ENCODE measurements at places on chromosomes 6 and 20. TPM values are rescaled to one million over a fixed set of nuclear protein-coding genes. Genes with fewer than 3 reads are reported as not detected.

The TCP11 gene
- not detected for polyA plus RNA-seq

DNA sequence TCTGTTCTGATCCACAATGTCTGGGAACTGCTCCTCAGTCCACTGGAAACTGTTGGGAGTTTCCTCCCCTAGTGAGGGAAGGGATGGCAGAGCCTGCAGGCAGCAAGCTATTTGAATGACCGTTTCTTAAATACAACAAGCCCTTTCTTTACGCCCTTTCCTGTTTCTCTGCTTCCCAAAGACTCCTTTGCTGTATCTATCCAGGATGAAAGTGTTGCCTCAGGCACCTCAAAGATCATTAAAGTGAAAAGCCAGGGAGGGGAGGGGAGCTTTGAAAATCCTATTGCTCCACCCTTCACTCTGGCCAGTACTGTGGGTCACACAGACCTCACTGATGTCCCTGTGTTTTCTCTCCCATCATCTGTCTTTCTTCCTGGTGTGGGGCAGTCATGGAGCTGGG lies 213.1 kb downstream of the RNF144B start:
- no peak for DNase-seq

GRCh38 chr6:106974336-106974998 lies at the start of gene CD24:
CD24 (minus strand) TSS chr6:106974729; CDS start chr6:106974646, 83 bp downstream.
- peak; percentile 57 for DNase-seq

DNA sequence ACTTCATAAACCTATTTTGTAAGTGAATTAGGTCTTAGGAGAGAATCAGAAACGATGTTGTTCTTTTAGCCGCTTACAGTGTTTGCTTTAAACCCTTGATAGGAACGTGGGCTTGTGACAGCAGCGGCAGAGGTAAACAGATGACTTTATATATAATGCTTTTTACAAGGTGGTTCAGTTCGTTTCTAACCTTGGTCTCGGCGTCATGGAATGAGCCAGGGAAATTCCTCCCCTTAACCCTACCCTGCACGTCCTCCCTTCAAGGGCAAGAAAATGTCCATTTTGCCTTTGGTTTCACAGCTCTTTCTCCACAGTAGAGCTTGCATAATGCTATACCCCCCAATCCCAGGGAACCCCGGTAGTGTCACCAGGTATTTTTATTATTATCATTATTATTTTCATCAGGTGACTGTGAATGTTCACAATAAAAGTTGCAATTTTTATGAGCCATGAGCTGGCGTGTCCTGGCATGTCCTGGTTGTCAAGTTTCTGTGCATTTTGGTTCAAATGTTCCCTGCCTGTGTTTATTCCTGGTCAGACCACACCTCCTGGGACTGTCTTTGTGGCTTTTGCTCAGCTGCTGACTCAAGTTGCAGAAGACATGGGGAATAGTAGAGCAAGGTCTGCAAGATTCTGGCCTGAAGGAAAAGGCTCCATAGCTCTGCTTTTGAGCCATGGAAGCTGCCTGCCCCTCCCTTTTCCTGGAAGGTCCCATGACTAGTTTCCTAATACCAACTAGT lies 112.8 kb upstream of the BMP2 start:
- DNase-seq = no peak

The CLIC5 gene
- not detected for polyA plus RNA-seq

The STMND1 gene
- polyA plus RNA-seq = not detected

The PDYN gene
- polyA plus RNA-seq = not detected

GRCh38 chr6:2911171-2911570 lies 8.1 kb upstream of the SERPINB9 start:
- DNase-seq = no peak

DNA sequence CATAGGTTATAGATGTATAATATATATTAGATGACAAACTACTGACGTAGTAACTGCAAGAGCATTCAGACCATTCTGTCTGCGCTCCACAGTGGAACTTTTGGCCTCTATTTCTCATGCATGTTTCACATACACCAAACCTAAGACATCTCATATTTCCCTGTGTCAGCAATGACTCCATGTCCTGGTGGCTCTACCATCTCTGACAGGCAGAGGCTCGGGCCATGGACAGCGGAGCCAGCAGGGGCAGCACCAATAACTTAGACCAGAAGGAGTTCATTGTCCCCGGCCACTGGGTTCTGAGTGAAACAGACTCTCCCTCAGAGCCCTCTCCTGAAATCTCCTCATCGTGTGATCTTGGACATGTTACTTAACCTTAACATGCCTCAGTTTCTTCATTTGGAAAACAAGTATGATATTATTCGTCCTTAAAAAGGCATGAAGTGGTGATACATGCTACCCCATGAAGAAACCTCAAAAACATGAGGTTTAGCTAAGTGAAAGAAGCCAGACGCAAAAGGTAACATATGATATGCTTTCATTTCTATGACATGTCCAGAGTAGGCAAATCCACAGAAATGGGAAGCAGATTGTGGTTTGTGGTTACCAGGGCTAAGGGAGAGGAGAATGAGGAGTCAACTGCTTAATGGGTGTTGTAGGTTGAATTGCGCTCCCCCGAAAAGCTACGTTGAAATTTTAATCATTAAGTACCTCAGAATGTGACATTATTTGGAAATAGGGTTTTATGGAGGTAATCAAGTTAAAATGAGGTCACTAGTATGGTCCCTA lies 564.0 kb upstream of the JARID2 start:
- no peak for DNase-seq

The DNAJC5 gene
- polyA plus RNA-seq = 23.2 TPM

GRCh38 chr6:52306972-52307870 lies 22.7 kb upstream of the MCM3 start:
- no peak for DNase-seq

GRCh38 chr6:37251211-37251780 lies 6.3 kb upstream of the TBC1D22B start:
- DNase-seq = no peak

DNA sequence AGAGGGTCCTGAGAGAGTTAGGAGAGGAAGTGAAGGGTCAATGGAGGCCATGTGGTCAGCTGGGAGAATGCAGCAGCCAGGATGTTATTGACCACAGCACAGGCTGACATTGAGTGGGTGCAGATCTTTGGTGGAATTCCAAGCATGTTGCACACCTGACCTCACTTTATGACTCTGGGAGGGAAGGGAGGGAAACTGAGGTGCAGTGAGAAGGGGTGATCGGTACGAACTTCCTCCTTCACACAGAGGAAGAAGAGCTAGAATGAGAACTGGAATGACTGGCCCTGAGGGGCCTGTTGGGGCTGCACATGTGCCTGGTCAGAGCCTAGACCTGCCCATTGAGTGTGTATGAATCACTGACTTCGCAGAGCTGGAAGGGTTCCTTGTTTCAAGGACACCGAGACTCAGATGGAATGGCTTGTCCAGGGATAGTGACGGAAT lies 9.8 kb downstream of the FAM83D start:
- DNase-seq = no peak

DNA sequence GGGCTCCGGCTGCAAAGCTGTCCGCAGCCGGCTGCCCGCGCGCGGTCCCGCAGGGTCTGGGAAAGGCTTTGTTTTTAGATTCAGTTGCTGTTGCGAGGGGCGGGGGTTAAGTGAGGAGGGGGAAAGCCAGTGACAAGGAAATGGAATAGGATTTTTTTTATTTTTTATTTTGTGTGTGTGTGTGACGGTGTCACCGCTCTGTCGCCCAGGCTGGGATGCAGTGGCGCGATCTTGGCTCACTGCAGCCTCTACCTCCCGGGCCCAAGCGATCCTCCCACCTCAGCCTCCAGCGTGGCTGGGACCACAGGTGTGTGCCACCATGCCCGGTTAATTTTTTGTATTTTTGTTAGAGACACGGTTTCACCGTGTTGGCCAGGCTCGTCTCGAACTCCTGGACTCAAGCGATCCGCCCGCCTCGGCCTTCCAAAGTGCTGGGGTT lies 615 bp upstream of the UBE2J1 start:
- DNase-seq = peak; percentile 6

The FHL5 gene
- polyA plus RNA-seq = not detected

The GSTA4 gene
- polyA plus RNA-seq = 13.3 TPM

The THBD gene
- polyA plus RNA-seq = 19.1 TPM

DNA sequence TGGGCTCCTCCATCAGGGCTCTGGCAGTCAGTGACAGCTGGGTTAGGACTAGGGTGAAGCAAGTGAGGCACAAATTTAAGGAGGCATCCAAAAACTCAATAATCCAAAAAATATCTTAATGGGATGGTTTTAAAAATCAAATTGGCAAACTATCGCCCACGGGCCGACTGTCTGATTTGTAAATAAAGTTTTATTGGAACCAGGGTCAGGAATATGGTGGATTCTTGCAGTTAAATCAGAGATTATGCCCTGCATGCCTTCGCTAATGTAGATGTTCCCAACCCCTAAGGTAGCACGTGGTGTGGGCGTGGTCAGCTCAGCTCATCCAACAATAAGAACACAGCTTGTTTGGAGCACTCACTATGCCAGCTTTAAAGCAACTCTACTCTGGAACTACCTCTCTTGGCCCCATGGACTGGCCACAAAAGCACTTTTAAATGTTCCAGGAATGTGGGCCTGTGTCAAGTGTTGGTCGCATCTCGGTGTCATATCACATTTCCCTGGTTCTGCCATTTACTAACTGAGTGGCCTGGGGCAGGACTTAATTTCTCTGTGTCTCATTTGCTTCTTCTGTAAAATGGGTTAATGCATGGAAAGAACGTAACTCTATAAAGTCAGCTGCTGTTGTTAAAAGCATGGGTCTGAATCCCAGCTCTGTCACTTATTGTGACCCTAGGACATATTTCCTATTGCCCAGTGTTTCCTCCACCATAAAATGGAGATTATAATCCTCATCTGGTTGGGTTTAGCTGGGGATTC lies 7.0 kb downstream of the TP53RK start:
- no peak for DNase-seq

DNA sequence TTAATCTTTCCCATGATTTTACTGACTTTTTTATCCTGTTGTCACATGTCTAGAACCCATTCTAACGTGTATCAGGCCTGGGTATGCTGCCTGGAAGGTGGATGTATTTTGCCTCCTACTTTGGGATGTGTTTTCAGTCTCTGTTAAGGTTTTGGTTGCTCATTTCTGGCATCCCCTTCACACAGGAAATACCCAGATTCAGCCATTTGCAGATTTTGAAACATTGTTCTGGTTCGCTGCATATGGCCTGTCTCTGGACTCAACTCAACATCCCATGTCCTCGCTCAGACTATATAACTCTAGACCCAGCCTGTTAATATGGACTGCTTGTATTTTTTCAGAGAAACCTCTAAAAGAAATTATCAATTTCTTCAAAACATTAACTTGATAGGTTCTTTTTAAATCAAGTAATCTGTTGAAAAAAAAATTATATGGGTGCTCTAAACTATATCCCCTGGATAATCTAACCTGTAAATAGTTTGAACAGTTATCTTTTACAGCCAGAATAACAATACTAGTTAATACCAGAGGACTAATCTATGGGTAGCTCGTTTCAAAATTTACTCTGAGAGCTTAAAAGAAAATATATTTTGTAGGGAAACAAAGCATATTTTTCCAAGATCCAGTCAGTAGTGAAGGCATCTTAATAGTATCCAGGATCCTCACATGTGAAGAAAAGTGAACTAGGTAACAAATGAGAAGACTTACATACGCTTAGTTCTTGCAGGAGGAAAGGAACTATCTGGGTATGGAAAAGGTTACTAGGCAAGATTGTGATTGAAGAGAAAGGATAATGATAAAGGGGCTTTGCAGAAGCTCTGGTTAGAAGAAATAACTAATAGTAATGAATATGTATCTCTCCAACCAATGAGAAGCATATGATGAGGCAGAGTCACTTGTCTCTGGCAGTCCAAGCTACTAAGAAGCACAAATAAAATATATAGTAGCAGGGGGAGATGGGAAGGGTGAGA lies 23.4 kb upstream of the HLA-DQB1 start:
- DNase-seq = no peak

The TP53TG5 gene
- polyA plus RNA-seq = not detected

- no peak for DNase-seq
Observed at GRCh38 chr20:49270177-49270576, 7.7 kb downstream of the ZNFX1 start.

DNA sequence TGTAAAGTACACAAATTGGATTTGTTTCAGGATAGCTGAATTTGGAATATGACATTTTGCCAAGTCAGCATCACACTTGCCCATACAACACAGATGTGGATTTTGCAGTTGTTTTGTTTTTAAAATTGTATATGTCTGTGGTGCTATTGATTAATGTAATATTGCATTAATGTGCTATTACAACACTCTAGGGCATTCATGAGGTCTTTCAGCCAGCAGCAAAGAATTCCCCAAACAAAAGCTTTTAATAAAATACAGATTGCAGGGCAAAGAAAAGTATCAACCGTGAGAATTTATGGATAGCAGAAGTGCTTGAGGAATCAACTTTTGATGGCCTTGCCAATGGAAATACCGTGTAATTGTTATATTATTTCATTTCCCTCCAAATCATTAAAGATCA lies 144.9 kb downstream of the AIG1 start:
- DNase-seq = no peak

GRCh38 chr20:62155428-62156253 lies 12.1 kb downstream of the SS18L1 start:
- no peak for DNase-seq

The HLA-F gene
- polyA plus RNA-seq = 4.5 TPM

DNA sequence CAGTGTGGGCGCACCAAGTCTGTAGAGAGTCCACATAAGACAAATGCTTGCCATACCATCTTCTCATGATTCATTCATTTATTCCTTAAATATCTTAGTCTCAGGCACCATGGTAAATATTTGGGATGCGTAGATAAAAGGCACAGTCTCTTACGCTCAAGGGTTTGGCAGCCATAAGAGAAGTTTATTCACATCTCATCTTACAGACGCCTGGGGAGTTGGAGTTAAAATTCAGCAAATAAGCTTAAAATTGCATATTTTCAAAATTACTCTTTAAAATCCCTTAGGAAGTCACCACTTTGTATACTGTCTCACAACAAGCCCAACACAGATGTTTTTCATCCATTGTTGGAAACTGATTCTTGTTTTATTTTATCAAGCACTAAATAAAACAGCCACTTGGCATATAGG lies 363.3 kb downstream of the KIF16B start:
- DNase-seq = no peak
